ENCODE measurements at places on chromosomes 6 and 20. TPM values are rescaled to one million over a fixed set of nuclear protein-coding genes. Genes with fewer than 3 reads are reported as not detected.

GRCh38 chr6:129140526-129140925, 257.6 kb downstream of the LAMA2 start:
- no peaks in the 10 kb centered on the region for H3K27me3 ChIP-seq
- no peaks in the 10 kb centered on the region for H3K4me1 ChIP-seq
- H3K36me3 ChIP-seq = no peaks in the 10 kb centered on the region
- H3K27ac ChIP-seq = peak overlapping the region; percentile 80
- no peak overlapping the region for H3K4me3 ChIP-seq

DNA sequence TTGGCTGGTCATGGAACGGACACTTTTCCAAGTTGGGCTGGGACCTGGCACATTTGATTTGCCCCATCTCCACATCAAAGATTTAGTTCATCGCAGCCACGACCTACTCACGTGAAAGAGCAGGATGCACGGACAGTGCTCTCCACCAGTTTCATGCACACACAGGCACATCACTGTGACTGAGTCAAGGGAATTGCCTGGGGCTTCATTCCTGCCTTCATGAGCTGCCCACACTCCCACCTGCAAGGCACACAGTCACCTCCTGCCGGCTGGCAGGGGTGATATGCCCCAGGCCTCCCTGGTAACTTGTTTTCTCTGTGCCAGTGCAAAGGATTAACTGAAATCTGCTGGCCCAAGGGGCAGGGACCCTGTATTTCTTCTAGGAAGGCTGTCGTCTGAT, 23.3 kb upstream of the CST1 start:
- no peak for DNase-seq
- no peaks in the 10 kb centered on the region for H3K4me1 ChIP-seq
- H3K27ac ChIP-seq = no peak overlapping the region
- no peaks in the 10 kb centered on the region for H3K36me3 ChIP-seq

The CCDC167 gene
- total RNA-seq = not detected

The TP53TG5 gene
- total RNA-seq = not detected

- H3K36me3 ChIP-seq = no peaks in the 10 kb centered on the region
- no peak overlapping the region for H3K27ac ChIP-seq
- DNase-seq = no peak
- no peak overlapping the region for H3K4me3 ChIP-seq
- no peaks in the 10 kb centered on the region for H3K4me1 ChIP-seq
- no peaks in the 10 kb centered on the region for H3K27me3 ChIP-seq
These were observed 91.7 kb downstream of the SLC2A10 start for GRCh38 chr20:46801003-46801702.

DNA sequence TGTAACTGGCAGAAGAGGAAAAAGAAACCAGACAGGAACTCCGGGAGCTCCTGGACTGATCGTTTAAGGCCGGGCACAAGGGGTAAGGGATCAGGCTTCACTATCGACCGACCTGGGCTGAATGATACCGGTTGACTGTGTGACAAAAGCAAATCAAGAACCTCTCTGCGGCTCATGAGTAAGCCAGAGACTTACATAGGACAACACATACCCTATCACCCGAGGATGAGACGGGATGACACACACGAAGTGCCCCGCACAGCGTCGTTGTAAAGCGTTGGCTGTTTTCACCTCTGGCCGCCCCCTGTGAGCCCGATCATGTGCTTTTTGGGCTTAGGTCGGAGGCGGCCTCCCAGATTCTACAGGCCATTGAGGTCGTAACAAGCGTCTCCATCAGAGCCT, 695 bp upstream of the TGIF2 start:
- DNase-seq = no peak
- H3K36me3 ChIP-seq = no peaks in the 10 kb centered on the region
- no peaks in the 10 kb centered on the region for H3K27me3 ChIP-seq
- peak overlapping the region; percentile 99 for H3K27ac ChIP-seq
- H3K4me1 ChIP-seq = peaks cover 8% of the 10 kb centered on the region

The PBOV1 gene
- not detected for total RNA-seq

GRCh38 chr6:31249184-31249583, 22.7 kb downstream of the HLA-C start:
- no peaks in the 10 kb centered on the region for H3K4me1 ChIP-seq
- no peak overlapping the region for H3K27ac ChIP-seq
- H3K4me3 ChIP-seq = no peak overlapping the region

GRCh38 chr6:116278854-116279231, 887 bp downstream of the TSPYL1 start:
- peak; percentile 58 for DNase-seq
- no peaks in the 10 kb centered on the region for H3K36me3 ChIP-seq
- H3K4me3 ChIP-seq = peak overlapping the region; percentile 89
- H3K4me1 ChIP-seq = peaks cover 11% of the 10 kb centered on the region
- H3K27me3 ChIP-seq = no peaks in the 10 kb centered on the region

All from uterus (tissue), 4 donors.